Kidney (tissue), 22 donors: ENCODE measurements at places on chromosomes 4 and X. TPM values are rescaled to one million over a fixed set of nuclear protein-coding genes. Genes with fewer than 3 reads are reported as not detected.

The RHOXF2 gene
- polyA plus RNA-seq, result not detected

The GPC4 gene
- 19.5 TPM for polyA plus RNA-seq

The BLOC1S4 gene
- polyA plus RNA-seq, result 12.3 TPM

The DGKK gene
- polyA plus RNA-seq, result 0.04 TPM

The KLF8 gene
- 6.1 TPM for polyA plus RNA-seq

The MTNR1A gene
- not detected for polyA plus RNA-seq

The TRIM2 gene
- 23.3 TPM for polyA plus RNA-seq

The UGT2B17 gene
- polyA plus RNA-seq, result not detected

The PCDH10 gene
- polyA plus RNA-seq, result 0.69 TPM

The GAGE12D gene
- not detected for polyA plus RNA-seq

The RAPGEF2 gene
- polyA plus RNA-seq, result 6.9 TPM

The PPEF2 gene
- polyA plus RNA-seq, result not detected

The EPHA5 gene
- not detected for polyA plus RNA-seq

The LETM1 gene
- 20.0 TPM for polyA plus RNA-seq

The MTMR8 gene
- polyA plus RNA-seq, result 1.3 TPM

The PABPC1L2B gene
- polyA plus RNA-seq, result not detected

The TRIM75 gene
- not detected for polyA plus RNA-seq

The TREX2 gene
- polyA plus RNA-seq, result 0.67 TPM

The AFM gene
- 30.8 TPM for polyA plus RNA-seq

The MAEA gene
- polyA plus RNA-seq, result 65.0 TPM

The SUPT20HL2 gene
- not detected for polyA plus RNA-seq

The ERVMER34-1 gene
- polyA plus RNA-seq, result 4.2 TPM

The POU4F2 gene
- polyA plus RNA-seq, result not detected

The GCNA gene
- 1.6 TPM for polyA plus RNA-seq

The CENPE gene
- polyA plus RNA-seq, result 0.32 TPM

The CT45A3 gene
- not detected for polyA plus RNA-seq
